Stimulated activated CD4-positive, alpha-beta T cell treated with anti-CD3 and anti-CD28 coated beads, Interleukin-2, amount 100 ng/mL, for 4 hours (primary cell): ENCODE measurements at places on chromosomes 6 and 20.
A peak's percentile ranks its signal among the peaks of the same experiment; 100 is the strongest.

GRCh38 chr6:11702500-11703130 lies 76.0 kb downstream of the ADTRP start:
- DNase-seq: no peak

- DNase-seq: no peak
Observed at GRCh38 chr6:49556429-49556837, 6.0 kb downstream of the C6orf141 start.

GRCh38 chr6:21321531-21321930 lies 272.0 kb upstream of the SOX4 start:
- no peak for DNase-seq

GRCh38 chr6:132866762-132867449 lies 52.5 kb downstream of the RPS12 start:
- DNase-seq: no peak

DNA sequence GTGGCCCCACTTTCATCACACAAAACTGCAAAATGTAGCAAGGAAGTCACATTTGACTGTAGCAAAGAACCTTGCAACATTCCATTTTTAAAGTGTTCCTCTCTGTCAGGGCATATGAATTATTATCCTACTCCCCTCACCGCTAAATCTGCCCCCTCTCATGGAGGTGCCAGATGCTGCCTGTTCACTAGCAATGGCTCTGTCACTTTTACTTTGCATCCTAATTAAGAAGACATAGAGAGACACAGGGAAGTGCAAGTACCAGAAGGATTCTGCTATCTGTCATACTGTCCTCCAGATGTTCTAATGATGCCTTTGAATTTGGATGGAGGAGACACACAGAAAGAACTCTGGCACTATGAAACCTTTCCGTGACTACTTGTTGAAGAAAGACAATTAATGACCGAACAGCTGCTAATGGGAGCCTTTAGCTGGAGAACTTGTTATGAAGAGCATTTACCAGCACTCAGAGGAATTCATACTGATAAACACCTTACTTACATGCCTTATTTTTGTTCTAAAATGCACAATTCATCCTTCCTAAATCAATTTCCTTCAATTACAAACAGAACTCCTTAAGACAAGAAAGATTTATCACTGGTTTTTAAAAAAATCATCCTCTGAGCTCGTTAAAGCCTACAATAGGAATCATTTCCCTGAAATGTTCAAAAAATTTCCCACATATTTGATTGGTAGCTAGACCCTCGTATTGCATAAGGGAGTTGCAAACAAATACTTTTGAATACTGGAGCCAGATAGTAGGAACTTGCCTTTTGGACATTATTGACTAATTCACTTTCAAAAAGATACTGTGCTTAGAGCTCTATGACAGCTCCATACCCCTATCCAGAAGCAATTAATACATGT lies 292.6 kb downstream of the UBE3D start:
- no peak for DNase-seq

DNA sequence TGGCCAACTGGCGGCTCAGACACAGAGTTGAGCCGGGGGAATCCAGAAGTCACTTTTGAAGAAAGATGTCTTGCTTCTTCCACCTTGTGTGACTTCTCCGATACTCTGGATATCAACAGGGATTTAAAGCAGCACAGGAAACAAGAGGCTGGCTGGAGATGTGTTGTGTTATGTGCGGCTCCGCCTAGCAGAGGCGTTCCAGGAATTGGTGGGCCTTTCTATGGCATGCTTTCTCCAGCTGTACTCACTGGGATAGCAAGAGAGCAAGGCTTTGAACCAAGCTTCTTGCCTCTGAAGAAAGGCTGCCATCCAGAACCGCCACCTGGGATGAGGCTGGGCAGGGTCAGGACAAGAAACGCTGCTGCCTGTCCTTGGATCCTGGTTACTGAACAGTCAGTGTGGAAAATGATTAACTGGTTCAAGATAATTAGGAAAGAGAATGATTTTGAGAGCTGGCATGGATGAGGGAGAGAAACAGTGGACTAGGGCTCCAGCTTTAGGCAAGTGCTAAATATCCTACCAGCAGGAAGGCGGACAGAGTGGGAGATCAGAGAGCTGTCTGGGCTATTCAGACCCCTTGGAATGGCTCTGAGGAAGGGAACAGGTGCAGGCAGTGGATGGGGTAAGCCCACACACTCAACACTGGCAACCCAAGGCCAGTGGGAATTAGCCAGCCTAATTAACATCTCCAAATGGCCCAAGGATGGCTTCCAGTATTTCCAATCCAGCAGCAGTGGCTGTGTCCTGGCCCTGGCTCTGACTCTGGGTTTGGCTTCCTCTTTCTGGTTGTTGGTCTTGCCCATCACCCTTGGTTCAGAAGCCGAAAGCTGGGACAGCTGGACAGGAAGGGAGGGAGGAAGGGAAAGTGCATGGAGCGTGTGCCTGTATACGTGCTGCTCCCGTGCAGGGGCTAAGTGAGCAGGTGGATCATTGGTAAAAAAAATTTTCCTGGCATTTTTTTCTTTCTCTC lies 31.9 kb downstream of the INSM1 start:
- DNase-seq: no peak

GRCh38 chr6:169974663-169975062 lies 223.2 kb downstream of the ERMARD start:
- DNase-seq: no peak

DNA sequence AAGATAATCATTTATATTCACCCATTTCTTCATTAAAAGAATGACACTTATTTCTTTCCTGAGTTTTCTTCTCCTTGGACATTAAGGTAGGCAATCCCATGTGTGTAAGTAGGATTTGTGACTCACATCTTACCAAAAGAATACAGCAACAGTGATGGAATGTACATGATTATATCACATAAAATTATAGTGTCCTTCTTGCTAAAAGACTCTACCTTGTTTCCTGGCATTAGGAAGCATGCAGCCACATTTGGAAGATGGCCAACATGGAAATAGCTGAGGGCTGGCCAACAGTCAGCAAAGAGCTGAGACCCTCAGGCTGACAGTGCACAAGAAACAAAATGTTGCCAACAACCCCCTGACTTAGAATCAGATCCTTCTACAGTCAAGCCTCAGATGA lies 327.9 kb upstream of the MARCKS start:
- no peak for DNase-seq

DNA sequence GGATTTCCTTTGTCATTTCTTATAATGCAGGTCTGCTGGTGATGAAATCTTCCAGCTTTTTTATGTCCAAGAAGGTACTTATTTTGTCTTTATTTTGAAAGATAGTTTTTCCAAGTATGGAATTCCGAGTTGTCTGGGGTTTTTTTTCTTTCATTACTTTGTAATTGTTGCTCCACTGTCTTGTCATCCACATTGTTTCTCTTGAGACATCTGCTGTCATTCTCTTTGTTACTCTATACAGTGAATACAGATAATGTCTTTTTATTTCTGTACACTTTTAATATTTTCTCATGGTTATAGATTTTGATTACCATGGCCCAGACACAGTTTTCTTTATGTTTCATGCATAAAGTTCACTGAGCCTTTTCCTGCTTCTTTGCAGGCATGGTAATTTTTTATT lies 133.1 kb downstream of the SYCP2 start:
- DNase-seq: no peak

GRCh38 chr6:129320892-129321291 lies 389.1 kb downstream of the ARHGAP18 start:
- no peak for DNase-seq

- peak; percentile 50 for DNase-seq
Observed at GRCh38 chr20:45987108-45987780, 15.2 kb upstream of the ZNF335 start.

DNA sequence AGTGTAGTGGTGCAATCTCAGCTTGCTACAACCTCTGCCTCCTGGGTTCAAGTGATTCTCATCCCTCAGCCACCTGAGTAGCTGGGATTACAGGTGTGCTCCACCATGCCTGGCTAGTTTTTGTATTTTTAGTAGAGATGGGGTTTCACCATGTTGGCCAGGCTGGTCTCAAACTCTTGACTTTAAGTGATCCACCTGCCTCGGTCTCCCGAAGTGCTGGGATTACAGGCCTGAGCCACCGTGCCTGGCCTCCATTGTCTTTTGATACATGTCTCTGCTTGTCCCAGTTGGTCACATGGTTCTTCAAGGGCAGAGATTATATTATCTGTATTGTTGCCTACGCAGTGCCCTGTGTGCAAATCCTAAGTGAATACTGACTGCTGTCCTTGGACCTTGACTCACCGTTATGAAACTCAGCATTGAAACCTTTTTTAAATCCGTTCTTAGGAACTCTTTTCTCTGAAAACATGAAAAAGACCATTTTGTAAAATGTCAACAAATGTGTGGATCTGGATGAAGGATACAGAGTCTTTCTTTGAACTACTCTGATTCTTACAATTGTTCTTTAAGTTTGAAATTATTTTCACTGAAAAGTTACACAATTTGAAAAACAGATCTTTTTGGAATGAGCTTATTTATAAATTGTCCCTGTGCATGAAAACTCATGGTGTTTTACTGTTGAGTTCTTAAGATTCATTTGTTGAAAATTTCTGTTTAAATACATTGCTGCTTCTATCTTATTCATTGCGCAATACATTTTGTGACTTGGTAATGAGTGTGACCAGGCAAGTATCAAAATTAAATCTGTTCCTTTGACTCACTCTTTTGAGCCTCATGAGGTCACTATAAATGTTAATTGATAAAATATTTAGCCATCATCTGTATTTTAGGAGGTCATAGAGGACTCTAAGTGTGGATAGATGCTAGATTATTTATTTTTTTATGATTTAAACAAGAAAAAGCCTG lies 293.5 kb downstream of the UTRN start:
- DNase-seq: no peak

GRCh38 chr6:43433148-43433547 lies 5.8 kb downstream of the ABCC10 start:
- DNase-seq: no peak

DNA sequence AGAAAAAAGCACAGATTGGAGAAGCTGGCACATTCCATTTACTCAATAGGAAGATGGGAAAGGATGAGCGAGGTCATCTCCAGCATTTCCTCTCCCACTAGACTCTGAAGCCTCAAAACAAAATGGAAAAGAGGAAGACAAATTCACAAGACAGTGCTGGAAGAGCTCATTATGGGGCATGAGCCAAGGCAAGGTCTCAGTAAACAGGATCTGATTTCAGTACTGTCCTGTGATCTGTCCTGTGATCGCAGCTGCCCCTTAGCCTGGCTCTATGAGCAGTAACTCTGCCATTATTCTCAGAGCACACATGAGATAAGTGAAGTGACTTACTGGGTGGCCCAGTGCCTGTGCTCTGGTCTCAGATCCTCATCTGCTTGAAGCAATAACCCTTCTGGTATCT lies 68.1 kb upstream of the SLC4A11 start:
- no peak for DNase-seq

- no peak for DNase-seq
Observed at GRCh38 chr6:109791301-109791700, 100.2 kb downstream of the FIG4 start.

DNA sequence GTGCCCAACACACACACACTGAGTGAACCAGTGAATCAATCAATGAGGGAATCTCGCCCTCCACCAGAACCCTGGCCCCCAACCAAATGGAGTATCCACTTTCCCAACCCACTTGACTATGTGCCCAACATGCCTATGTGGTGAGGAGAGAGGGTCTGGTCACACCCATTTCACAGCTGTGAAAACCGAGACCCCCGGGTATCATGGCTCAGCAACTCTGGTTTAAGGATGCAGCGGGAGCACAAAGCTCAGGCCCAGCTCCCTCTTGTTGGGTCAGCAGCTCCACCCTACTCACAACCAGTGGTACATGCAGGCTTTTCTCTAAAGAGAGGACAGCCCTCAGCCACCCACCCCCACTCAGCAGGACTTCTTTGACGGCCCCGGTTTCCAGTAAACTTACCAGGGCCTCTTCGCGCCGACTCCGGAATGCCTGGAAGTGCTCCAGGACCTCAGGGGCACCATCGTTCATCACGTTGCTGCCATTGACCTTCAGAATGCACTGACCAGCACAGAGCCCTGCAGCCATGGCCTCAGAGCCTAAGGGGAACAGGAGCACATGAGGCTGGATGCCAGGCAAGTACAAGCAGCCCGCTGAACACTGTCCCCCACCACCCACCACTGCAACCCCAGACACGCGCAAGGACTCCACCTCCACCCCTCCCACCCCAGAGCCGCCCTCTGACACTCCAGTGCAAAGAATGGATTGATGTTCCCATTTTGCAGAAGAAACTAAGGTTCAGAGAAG lies 174.7 kb downstream of the PREX1 start:
- DNase-seq: no peak

DNA sequence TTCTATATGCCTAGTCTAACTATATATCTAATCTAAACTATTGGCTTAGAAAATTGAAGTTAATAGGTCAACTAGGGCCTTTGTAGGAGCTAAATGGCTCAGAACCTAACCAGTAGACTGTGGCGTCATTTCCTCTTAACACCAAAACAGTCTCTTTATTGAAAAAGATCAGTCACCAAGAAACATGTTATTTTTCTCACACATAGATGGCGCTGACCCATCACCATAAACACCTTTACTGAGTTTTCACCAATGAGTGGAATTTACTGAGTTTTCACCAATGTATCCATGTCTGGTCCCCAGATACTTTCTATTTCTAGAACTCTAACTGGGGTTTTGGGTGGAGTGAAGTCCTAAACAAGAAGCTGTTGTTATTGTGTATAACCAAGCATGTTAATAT lies 636.0 kb downstream of the BCKDHB start:
- DNase-seq: no peak

DNA sequence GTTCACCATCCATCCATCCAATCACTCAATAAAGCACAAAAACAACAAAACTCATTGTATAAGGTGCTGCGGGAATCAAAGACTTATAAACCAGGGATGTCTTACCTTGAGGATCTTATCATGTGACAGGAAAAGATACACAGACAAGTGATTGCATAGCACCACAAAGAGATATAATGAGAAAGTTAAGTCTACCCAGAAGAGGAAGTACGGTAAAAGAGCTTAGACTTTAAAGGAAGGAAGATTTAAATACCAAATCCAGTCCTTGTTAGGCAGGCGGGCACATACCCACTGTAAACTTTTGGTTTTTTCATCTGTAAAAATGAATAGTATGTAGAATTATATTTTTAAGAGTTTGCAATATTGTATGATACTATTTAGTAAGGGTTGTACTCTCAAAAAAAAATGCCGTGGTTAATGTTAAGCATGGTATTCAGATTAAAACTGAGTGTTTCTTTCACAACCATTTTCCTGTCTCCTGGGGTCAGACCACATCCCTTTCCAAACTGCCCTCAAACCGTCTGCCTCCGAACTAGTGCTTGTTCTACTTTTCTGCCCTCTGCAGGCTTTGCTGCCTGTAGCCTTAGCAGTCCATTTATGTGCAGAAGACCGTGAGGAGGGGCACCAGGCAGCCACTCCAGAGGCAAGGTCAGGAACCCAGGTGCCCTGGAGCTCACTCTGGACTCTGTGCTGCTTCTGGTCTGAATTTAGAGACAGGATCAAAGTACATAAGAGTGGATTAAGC lies 179.5 kb upstream of the SYNDIG1 start:
- DNase-seq: no peak

DNA sequence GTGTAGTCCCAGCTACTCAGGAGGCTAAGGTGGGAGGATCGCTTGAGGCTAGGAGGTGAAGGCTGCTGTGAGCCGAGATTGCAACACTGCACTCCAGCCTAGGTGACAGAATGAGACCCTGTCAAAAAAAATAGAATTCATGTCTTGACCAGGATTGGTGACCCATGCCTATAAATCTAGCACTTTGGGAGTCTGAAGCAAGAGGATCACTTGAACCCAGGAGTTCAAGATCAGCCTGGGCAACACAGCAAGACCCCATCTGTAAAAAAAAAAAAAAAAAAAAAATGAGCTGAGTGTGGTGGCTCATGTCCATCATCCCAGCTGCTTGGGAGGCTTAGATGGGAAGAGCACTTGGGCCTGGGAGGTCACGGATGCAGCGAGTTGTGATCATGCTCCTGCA lies 34.3 kb downstream of the GINM1 start:
- DNase-seq: no peak

GRCh38 chr6:149317644-149318571 lies at the start of gene TAB2:
Gene TAB2, plus strand, starts transcription at chr6:149317712. Its CDS starts 52,286 bp downstream, at chr6:149369998.
- peak; percentile 86 for DNase-seq
